ENCODE measurements at places on chromosomes 7 and 10.

DNA sequence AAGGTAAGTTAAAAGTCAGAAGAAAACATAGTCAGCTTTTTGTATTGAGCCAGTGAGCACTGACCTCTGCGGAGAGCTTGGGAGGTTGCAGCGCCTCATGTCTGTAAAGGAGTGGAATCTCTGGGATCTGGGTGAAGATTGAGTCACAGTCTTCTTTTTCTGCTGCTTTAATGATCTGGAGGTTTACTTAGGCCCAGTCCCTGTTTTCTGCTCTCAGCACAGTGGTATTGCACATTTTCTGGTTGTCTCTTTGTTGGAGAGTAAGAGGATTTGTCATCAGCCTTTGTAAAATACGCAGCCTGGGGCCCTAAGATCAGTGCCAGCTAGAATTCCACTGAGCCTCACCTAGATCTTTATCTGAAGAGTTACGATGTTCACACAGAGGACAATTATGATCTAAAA lies 58.3 kb upstream of the GJD4 start:
- no peak for DNase-seq

- no peak for DNase-seq
Measured at GRCh38 chr7:303425-303824, 13.5 kb downstream of the FOXL3 start.

DNA sequence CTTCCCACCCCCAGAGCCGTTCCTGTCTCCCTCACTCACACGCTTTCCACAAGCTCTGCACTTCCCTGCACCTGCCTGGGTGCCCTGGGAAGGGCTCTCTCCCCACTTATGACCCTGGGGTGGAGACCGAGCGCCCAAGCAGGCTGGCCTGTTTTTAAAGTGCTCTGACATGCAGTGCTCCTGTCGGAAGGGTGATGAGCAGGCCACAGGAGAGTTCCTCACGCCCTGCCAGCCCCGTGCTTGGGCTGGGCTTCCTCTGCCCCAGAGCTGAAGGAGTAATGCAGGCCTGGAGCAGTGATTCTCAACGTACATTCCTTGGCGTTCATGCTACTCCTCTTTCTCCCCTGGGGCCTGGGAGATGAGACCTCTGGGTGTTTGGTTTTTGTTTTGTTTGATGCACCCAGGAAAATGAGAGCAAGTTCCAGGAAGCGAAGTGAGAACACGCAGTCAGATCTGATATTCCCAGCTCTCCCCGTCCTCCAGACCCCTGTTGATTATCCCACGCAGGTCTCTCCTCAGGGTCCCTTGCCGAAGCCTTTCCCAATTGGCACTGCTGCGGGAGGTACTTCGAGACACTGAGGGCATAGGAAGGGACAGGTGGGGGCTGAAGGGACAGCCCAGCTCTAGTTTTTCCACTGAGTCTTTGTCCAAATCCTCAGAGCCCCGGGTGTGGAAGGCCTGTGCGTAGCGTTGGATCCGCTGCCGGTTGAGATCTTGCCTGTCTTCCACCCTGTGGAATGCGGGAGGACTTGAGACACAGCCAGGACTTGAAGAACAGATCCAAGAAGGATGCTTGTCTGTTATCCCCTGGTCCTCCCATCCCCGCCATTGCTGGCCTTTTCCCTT lies 14.1 kb downstream of the TRPV6 start:
- no peak for DNase-seq

- no peak for DNase-seq
Measured at GRCh38 chr7:124399941-124400340, 365.7 kb downstream of the GPR37 start.

DNA sequence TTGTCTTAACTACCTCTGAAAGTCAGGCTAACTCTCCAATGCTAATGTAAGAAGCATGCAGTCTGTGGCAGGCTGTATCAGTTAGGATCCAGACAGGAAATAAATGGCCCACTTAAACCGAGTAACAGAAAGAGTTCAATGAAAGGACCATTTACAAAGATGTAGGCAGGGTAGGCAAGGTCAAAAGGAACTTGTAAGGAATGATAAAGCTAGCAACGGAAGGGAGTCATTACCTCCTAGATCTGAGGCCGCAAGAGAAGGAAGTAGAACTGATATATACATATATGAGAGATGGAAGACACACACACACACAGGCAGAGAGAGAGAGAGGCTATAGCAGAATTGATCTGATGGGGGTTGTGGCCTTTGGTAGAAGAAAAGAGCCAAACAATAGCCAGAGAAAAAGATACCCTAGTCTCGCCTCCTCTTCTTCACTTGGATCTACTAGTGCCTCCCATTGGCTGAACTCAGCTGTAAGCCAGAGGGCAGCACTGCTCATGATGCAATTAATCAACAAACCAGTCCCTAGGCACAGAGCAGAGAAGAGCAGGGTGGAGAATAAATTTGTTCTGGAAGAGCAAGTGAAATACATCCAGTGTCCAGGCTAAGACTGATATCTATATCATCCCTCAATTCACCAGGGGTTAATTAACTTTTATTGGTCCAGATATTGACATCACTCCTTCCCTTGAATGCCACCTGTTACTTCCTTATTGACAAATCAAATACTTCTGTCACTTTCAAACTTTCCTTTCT lies 91.2 kb downstream of the LSMEM1 start:
- no peak for DNase-seq

DNA sequence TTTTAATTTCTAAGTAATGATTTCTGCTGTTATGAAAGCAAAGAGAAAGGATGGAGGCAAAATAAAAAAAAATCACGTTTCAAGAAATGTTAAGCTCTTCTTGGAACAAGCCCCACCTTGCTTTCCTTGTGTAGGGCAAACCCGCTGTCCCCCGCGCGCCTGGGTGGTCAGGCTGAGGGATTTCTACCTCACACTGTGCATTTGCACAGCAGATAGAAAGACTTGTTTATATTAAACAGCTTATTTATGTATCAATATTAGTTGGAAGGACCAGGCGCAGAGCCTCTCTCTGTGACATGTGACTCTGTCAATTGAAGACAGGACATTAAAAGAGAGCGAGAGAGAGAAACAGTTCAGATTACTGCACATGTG lies 2.4 kb downstream of the ADRB1 start:
- no peak for DNase-seq

GRCh38 chr7:23235813-23236221 lies 10.8 kb upstream of the GPNMB start:
- DNase-seq: peak; percentile 84

DNA sequence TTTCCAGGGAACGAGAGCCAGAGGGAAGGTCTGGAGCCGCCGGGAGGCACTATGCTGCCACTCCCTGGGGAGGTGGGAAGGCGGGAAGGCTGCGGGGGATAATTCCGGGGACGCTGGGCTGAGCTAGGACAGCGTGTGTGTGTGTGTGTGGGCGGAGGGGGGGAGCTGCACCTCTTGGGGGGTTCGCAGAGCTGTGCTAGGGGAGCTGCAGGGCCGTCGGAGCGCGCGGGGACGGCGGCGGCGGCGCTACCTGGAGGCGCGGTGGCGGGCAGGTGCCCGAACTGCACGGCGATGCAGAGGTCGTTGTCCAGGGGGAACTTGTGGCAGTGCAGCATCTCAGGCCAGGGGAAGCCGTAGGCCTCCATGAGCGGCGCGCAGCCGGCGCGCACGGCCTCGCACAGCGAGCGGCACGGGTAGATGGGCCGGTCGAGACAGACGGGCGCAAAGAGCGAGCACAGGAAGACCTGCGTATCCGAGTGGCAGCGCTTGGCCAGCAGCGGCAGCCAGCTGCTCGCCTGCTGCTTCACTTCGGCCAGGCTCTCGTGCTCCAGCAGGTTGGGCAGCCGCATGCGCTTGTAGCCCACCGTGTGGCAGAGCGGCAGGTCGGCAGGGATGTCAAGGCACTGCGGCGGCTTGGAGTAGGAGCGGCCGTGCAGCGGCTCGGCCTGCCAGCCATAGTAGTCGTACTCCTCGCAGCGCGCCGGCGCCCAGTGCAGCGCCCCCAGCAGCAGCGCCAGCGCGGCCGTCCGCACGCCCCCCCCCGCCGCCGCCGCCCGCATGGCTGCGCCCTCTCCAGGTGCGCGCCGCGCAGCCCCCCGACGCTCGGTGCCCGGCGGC lies 526 bp downstream of the SFRP5 start:
- no peak for DNase-seq

DNA sequence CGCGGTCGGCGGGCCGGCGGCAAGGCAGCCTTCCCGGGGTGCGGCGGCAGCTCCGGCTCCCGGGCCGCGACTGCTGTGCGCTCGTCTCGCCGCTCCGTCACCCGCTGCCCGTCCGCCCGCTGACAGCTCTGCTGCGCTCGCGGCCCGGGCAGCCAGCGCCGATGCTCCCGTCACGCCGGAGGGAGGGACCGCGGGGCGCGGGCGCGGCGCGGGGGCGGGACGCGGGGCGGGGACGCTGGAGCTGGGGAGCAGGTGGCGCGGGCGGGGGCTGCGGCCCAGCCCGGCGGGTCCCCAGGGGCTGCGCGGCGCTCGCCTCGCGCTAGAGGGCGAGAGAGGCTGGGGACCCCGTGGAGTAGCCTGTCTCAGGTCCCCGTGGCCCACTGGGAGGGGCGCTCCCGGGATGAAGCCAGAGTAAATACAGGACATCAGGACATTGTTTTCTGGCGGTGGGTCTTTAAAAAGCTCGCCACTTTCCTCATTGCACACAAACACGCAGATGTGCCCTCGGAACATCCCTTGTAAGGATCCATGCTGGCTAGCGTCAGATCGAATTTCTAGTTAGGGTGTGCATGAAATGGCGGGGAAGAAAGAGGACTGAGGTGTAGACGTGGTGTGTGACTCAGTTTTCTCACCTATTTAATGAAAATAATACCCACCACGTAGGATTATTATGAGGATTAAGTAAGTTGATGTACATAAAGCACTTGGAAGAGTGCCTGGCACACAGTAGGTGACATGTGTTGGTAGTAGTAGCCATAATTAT lies at the start of gene ELAPOR2:
Gene ELAPOR2, minus strand, starts transcription at position 130 of the 763 bp plus-strand sequence. CDS start 141 bp downstream, outside the sequence.
- DNase-seq: peak; percentile 90

GRCh38 chr10:70292004-70292403 lies 8.2 kb upstream of the NPFFR1 start:
- DNase-seq: no peak

GRCh38 chr7:520503-521161 lies 986 bp upstream of the PDGFA start:
- DNase-seq: no peak

GRCh38 chr10:107409522-107409921 lies 245.0 kb upstream of the SORCS1 start:
- DNase-seq: no peak

DNA sequence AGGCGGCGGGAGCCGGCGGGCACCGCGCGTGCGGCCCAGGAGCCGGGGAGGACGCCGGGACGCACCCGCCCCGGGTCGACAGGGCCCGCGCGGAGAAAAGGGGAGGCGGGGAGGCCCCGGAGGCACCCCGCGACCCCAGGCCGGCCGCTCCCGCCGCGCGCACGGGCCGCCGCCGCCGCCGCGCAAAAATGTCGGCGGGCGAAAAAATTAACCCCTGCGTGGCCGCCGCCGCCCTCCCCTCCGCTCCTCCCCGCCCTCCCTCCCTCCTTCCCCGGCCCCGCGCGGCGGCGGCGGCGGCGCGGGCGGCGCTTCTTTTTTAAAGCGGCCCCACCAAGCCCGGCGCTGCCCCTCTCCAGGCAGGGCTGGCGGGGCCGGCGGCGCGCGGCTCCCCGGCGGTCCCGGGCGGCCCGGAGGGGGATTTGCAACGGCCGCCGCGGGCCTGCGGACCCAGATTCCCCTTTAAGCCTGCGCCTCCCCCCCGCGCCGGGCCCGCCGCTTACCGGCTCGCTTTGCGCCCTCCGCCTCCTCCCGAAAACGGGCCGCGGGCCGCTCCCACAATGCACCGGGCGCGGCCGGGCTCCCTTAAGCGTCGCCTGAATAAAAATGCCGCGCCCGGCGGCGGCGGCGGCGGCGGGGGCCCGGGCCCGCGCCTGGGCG lies 465 bp downstream of the SEPHS1 start:
- DNase-seq: peak; percentile 85

GRCh38 chr7:57789130-57789529 lies 339.2 kb downstream of the ZNF716 start:
- DNase-seq: no peak

GRCh38 chr10:122062831-122063674 lies 74.1 kb downstream of the TACC2 start:
- DNase-seq: peak; percentile 40

- no peak for DNase-seq
Measured at GRCh38 chr10:96272316-96273280, 1.2 kb upstream of the BLNK start.

- DNase-seq: no peak
Measured at GRCh38 chr7:138903186-138903820, 77.9 kb downstream of the KIAA1549 start.

GRCh38 chr10:31927884-31928548 lies 615 bp downstream of the ARHGAP12 start:
- DNase-seq: peak; percentile 52

DNA sequence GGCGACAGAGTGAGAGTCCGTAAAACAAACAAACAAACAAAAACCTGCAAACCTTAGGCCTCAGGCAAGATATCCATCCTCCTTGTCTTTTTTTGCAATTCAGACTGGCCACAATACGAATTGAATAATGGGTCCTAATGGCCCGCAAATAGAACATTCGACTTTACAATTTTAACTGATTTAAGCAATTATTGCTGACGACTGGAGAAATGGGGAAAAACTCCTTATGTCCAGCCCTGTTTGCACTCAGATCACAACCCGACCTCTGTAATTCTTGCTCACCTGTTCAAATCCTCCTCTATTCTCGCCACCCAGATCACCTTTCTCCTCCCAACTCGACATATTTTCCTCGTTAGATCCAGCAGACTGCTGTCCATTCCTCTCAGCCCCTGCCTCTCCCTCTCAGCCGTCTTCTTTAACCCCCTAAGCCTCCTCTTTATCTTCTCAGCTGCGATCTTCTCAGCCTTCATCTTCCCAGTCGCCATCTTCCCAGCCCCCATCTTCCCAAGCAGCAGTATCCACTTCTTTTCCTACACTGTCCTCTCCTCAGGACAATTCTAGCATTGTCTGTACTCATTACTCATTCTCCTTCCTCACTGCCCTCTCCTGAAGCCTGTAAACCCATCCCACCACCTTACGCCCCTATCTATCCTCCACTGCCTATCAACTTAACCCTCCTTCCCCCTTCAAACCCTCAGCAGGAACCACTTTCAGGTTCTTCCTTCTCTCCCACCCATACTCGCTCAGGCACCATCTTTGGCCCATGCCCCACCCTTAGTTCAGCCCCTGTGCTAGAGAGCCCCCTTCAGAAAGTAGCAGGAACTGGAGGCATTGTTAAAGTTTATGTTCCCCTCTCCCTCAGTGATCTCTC lies 61.8 kb downstream of the LRRC17 start:
- no peak for DNase-seq

DNA sequence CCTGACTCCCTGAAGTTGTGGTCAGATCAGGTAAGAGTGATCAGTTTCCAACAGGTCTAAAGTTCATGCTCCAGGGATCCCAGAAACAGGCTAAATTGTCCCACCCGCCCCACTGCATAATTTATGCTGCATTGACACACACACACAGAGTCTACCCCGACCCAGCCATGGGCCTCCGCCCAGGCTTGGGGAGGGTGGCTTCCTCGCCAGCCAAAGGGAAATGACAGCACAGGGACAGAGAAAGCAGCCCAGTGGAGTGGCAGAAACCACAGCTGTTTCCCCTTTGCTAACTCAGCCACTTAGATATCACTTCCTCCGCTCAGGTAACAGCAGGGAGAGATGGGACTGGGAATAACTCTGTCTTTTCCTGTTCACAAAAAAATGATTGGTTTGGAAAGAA lies 9.4 kb downstream of the SH3PXD2A start:
- no peak for DNase-seq

Data from NCI-H446 (cell line).